Activated CD8-positive, alpha-beta T cell treated with anti-CD3 and anti-CD28 coated beads, Interleukin-2, amount 10 ng/mL, durations not matched to agents 7 days and 5 days (primary cell): ENCODE measurements at places on chromosomes 5 and 9.
A peak's percentile ranks its signal among the peaks of the same experiment; 100 is the strongest.

GRCh38 chr5:107555425-107556090 lies 115.2 kb downstream of the EFNA5 start:
- no peak for DNase-seq

- DNase-seq: no peak
These were observed 12.5 kb downstream of the KCNT1 start for GRCh38 chr9:135714242-135715055.

GRCh38 chr9:124799274-124800006 lies 22.5 kb downstream of the OLFML2A start:
- DNase-seq: no peak

DNA sequence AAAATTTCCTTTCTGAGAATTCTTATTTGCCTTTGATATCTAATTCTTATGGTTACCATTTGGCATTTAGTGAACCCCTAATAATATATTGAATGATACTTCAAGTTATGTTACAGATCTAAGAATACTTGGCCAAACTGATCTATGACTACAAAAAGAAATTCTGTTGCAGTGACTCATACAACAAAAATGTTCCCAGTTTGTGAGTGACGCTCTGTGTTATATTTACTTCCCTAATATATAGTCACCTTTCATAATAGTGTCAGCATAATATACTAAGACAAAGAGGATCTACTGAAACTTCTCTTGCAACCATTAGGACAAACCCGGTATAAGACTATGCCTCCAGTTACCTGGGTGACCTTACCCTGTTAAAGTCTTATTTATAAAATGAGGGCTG lies 216.9 kb upstream of the TLX3 start:
- DNase-seq: no peak

GRCh38 chr5:54753034-54753433 lies 232.4 kb downstream of the ESM1 start:
- DNase-seq: peak; percentile 40

DNA sequence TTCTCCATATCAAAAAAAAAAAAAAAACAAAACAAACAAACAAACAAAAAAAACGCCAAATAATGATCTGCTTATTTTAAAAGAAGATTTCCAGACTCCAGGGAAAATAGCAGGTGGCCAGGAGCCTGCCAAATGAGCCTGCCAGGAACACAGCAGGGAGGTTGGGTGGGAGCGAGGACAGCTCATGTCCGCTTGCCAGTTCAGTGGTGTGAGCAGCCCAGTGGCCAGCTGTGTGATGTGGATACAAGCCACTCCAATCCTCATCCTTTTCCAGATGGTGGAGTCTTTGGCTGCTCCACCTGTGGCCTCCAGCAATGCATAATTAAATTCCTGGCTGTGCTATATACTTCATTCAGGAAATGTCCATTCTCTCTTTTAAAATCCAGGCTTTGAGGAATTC lies 1025.1 kb upstream of the C9orf72 start:
- DNase-seq: no peak

GRCh38 chr5:74918232-74918669 lies 52.1 kb upstream of the FAM169A start:
- DNase-seq: no peak

- no peak for DNase-seq
These were observed 505.3 kb downstream of the TLE4 start for GRCh38 chr9:80077059-80077458.

GRCh38 chr5:116864157-116864837 lies 289.7 kb upstream of the SEMA6A start:
- DNase-seq: no peak

GRCh38 chr5:79890119-79890929 lies 100.7 kb downstream of the MTX3 start:
- DNase-seq: no peak

DNA sequence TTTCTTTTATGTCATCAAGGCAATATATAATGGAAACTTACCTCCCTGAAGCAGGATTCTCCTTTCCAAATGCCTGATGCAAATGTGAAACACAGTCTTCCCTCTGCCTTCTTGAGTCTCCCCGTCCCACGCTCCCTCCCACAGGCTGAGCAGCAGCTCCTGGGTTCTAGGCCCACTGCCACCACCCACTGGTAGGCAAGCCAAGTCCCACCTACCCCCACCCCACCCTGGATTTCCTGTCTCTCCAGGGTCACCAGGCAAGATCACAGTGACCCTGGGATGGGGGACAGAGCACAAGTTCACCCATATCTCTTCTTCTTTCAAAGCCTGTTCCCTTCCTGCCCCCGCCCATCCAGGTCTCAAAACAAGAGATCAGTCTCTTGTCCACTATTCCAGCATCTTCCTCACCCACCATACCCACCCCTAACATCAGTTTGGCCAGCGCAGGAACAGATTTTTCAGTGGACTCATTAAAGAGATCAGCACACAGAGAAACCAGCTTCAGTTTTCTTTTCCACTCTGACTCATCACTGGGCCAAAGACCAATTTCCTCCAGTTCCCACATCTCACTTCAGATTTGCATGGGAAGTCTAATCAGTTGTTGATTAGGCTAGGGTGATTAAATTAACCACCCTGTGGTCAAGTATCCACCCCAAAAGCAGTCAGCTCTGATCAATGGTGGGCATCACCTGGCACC lies 151.5 kb downstream of the ACTL7B start:
- no peak for DNase-seq

GRCh38 chr9:137411260-137411644 lies 11.7 kb downstream of the EXD3 start:
- DNase-seq: no peak

DNA sequence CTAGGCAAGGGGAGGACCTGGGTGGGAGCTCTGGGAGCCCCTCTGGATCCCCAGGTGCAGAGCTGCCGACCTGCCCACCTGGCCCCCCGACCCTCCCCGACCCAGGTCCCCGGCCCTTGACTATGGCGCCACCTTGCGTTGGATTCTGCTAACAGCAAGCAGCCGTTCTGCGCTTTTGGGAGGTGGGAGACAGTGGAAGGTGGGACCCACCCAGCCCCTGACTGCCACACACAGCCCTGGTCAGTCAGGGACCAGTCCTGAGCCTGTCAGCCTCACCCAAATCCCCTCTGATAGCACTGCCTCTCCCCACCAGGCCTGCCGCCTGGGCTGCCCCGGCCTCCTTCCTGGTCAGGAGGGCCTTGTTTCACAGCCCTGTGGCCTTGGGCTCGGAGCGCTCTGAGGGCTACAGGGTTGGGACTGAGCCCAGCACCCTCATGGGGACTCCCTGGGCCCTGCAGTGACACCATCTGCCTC lies 77.9 kb downstream of the HMCN2 start:
- DNase-seq: peak; percentile 40

GRCh38 chr5:39517800-39518199 lies 93.0 kb upstream of the DAB2 start:
- no peak for DNase-seq

- no peak for DNase-seq
These were observed 433.1 kb upstream of the CDH18 start for GRCh38 chr5:20420991-20421595.

- DNase-seq: no peak
These were observed 25.1 kb downstream of the MACROH2A1 start for GRCh38 chr5:135373736-135374515.

- DNase-seq: no peak
These were observed 147.3 kb downstream of the FAM114A2 start for GRCh38 chr5:153891394-153891793.

DNA sequence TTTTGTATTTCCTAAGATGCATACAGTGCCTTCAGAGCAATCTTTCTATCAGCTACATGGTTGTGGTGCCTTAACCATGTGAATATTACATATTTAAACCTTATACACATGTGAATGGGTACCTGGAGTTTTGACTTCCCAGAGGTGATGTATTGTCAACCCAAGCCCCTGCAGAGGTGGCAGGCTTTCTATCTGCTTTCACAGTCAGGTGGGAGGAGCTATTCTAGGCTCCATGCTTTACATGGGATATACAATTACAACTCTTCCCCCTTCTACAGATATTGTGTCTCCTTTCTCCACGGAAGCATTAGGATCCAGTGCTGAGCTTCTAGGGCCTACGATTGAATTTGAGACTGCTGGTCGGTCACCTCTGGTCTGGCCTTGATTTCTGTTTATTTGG lies 89.8 kb upstream of the TUT7 start:
- no peak for DNase-seq

DNA sequence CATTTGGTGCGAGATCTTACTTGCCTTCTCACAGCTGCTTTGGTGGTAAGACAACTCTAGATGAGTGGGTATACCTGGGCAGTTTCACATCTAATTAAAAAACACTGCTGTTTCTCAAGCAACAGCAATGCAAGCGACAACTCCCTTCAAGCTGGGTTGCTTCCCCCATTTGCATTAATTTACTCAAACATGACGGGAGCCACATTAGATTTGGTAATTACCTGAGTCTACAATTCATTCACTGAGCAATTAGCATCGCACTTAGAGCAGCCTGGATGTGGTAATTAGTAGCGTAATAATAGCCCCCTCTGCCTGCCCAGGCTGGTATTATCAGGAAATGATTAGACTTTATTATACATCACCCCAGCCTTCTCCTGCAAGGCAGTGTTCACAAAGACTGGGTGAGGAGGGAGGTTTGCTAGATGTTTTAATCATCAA lies 73.4 kb downstream of the FBXO38 start:
- DNase-seq: no peak

GRCh38 chr5:42668254-42668653 lies 88.4 kb upstream of the CCDC152 start:
- DNase-seq: no peak

GRCh38 chr9:71218774-71219173 lies 97.4 kb upstream of the TRPM3 start:
- DNase-seq: no peak

DNA sequence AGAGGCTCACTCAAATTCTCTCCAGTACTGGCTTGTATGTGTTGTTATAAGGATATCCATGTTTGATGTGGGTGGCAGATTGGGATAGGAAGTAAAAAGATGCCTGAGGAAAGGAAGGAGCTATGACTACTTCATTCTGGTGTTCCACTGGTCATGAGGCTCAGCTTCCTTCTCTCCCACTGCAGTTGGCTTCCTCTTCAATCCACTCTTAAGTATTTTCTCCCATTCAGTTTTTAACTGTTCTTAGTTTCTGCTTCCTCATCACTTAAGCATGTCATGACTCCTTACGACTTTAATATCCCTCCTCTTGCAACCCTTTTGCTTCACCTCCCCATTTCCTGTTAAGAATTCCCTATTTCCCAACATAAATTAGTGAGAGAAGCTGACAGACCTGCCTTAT lies 81.1 kb downstream of the PJA2 start:
- DNase-seq: no peak

DNA sequence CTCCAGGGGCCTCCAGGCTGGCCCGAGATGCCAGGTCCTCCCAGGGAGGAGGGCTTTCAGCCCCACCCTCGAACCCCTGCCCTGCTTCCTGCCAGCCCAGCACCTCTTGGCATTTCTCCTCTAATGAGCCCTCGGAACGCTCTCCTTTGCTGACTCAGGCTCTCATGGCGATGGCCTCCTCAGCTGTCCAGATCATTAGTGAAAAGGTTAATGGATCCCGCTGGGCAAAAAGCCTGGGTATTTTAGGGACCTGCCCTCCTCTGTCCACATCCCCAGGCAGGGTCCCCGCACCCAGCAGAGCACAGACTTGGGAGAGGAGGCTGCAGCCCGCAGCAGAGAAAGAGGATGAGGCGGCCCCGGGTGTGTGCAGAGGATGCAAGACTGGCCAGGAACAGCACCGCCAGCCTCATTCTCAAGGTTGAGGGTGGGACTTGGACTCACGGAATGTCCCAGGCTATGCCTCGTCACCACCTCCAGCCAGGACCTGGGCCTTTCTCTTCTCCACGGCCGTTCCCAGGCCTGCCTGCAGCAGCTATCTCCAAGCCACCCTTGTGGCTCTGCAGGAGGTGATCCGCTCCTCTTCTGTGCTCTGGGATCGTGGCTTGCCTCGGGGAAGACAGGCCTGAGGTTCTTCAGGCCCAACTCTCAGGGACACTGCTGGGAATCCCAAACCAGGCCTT lies 23.0 kb upstream of the ADAMTS2 start:
- DNase-seq: no peak
